ENCODE measurements at places on chromosomes 3 and 15. TPM values are rescaled to one million over a fixed set of nuclear protein-coding genes. Genes with fewer than 3 reads are reported as not detected.

The SLC15A2 gene
- 0.33 TPM for total RNA-seq

The CNOT10 gene
- total RNA-seq, result 24.0 TPM

GRCh38 chr15:56047354-56047753 lies 53.9 kb upstream of the NEDD4 start:
- DNase-seq, result peak; percentile 77

- DNase-seq, result no peak
These were observed 55.6 kb downstream of the UACA start for GRCh38 chr15:70707686-70708300.

- DNase-seq, result no peak
These were observed 21.8 kb upstream of the ATP13A5 start for GRCh38 chr3:193400304-193400703.

GRCh38 chr15:87527416-87527815 lies 729.1 kb downstream of the NTRK3 start:
- DNase-seq, result no peak

- DNase-seq, result no peak
These were observed 207.1 kb downstream of the ROBO1 start for GRCh38 chr3:79560698-79561097.

DNA sequence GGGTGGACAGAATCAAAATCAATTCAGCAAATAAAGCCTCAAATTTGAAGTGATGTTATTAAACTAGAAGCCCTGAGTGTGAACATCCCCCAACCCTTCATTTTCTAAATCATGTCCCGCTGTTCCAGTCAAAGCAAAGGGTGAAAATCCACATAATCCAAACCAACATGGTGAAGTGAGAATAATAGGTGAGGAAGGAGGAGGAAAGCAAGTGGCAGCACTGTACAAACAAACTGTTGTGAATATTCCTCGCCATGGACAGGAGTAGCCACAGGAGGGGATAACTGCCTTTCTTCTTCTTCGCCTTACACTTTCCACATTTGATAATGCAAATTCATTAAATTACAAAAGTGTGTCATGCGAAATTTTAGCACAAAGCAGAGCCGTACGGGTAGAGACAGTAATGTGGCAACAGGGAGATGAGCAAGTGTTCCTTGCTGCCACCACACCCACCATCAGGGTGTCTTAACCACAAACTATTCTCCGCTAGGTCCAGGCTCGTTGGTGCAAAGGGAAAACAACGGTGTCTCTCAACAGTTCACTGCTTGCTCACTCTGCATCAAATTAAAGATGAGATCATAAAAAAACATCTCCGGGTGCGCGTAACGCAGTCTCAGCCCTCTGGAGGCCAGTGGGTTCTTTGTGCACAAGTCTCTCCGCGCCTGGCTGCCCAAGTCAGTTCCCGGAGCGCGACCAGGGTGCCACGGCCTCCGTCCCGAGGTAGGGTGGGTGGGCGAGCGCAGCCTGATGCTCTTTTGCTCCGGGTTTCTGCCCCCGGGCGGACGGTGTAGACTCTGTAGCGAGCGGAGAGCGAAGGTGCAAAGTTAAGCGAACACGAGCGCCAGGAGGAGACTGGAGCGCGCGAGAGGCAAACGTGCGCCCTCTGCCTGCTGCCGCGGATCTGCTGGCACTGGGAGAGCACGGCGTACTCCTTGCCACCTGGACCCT lies 6.7 kb downstream of the EPHA3 start:
- no peak for DNase-seq

Measured in dermis blood vessel endothelial cell (primary cell).